ENCODE measurements at places on chromosomes 2 and 18.
A peak's percentile ranks its signal among the peaks of the same experiment; 100 is the strongest.

GRCh38 chr2:182792441-182792840, 74.0 kb downstream of the FRZB start:
- no peak for DNase-seq

DNA sequence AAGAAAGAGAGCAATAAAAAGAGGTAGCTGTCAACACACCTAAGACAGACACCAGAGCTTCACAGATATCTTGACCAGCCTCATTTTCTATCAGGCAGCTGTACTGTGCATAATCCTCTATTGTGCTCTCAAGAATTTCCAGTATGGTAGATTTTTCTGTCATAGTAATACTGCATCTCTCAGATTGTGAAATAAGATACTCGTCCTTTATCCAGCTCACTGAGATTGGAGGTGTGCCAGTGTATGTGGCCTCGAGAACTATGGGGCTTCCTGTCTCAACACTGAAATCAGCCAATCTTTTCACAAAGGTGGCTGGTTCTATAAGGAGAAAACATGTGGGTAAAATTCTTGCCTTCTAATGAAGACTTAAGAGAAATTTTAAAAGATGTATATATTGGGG, 88.9 kb downstream of the TTN start:
- no peak for DNase-seq

- no peak for DNase-seq
These were observed 82.0 kb downstream of the GALNT13 start for GRCh38 chr2:153953761-153954160.

DNA sequence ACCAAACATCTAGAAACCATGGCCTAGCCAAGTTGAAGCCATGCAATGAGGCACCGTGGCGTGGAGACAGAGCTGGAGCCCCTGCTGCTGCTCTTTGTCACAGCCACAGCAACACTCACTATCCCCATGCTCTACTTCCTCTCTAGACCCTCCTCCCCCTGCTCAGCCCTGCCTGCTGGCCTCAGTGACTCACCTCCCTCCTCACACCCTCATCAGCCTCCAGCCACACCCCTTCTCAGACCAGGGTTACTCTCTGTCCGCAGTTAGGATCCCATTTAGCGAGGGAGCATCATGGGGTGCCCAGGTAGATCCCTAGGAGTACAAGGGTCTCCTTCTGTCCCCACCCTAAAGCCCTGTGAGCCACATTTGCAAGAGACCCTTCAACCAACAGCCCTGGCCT, 25.4 kb upstream of the SOX11 start:
- DNase-seq, result no peak

- peak; percentile 28 for DNase-seq
These were observed 11.8 kb downstream of the CHRNA1 start for GRCh38 chr2:174752403-174753037.

- DNase-seq, result no peak
These were observed 39.5 kb upstream of the SLC14A1 start for GRCh38 chr18:45684341-45685115.

DNA sequence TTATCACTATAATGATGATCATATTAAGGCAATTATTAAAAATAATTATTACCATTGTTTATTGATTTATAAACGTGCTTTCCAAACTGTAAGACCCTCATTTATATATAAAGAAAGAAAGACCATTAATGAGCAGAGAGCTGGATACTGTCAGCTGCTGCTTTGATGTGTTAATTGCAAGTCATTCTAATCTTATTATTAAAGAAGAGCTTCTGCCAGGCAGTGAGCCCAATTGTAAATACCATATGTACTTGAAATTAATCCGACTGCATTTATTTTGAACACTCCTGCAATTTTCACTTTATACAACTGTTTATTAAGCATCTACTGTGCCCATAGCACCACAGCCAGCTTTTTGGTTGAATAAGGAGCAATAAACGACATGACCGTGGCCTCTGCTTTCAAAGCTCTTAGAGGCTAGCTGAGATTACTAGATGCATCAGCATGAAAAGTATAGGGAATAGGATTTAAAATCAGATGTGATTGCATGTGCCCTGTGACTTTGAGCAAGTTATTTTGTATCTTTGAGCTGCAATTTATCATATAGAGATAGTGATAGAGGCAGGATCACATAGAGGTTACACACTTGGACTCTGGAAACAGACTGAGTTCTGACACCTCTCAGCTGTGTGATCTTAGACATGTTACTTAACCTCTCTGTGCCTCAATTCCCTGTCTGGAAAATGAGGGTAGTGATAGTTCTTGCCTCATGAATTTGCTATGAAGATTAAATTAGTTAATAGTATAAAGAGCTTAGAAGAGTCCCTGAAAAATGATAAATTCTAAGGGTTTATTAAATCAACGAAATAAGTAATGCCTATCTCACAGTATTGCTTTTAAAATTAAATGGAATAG, 83.4 kb downstream of the MYCN start:
- no peak for DNase-seq

DNA sequence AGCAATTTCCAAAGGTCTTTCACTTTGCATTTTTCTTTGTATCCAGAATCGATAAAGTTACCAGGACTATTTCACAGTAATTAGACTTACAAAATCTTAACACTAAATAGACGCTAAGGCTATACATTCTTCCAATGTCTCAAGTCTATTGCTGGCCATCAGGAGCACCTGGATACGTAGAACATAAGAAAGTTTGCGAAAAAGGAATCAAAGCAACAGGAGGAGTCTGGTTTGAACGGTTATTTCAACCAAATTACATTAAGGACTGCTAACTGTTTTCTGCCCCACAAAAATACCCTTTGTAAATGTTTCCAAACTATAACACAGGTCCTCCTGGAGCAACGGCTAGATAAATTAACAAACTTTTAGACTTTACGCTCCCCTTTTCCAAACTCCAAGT, 1.4 kb upstream of the HNRNPA3 start:
- no peak for DNase-seq

DNA sequence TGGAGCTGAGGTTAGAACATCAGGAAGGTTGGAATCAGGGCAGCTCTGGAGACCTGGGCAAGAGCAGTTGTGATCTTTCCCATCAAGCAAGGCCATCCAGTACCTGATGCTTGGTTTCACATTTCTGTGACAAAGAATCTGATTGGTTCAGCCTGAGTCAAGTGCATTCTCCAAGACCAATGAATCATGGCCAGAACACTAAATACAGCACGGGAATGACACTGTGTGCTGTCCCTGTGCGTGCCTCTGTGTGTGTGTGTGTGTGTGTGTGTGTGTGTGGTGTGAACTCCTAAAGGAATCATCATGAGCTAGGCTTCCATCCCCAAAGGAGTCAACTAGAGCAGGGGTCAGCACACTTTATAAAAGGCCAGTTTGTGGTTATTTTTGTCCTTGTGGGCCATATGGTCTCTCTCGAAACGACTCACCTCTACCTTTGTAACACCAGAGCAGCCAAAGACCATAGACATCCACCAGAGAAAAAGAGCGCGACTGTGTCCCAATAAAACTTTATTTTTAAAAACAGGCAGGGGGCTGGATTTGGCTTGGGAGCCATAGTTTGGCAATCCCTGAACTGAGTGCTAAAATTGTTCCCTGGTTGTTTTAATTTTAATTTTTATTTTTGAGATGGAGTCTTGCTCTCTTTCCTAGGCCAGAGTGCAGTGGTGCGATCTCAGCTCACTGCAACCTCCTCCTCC, 99.7 kb downstream of the INHBB start:
- no peak for DNase-seq

GRCh38 chr2:224520064-224520463, 65.1 kb downstream of the CUL3 start:
- no peak for DNase-seq

GRCh38 chr2:43005975-43006833, 213.8 kb upstream of the HAAO start:
- no peak for DNase-seq

DNA sequence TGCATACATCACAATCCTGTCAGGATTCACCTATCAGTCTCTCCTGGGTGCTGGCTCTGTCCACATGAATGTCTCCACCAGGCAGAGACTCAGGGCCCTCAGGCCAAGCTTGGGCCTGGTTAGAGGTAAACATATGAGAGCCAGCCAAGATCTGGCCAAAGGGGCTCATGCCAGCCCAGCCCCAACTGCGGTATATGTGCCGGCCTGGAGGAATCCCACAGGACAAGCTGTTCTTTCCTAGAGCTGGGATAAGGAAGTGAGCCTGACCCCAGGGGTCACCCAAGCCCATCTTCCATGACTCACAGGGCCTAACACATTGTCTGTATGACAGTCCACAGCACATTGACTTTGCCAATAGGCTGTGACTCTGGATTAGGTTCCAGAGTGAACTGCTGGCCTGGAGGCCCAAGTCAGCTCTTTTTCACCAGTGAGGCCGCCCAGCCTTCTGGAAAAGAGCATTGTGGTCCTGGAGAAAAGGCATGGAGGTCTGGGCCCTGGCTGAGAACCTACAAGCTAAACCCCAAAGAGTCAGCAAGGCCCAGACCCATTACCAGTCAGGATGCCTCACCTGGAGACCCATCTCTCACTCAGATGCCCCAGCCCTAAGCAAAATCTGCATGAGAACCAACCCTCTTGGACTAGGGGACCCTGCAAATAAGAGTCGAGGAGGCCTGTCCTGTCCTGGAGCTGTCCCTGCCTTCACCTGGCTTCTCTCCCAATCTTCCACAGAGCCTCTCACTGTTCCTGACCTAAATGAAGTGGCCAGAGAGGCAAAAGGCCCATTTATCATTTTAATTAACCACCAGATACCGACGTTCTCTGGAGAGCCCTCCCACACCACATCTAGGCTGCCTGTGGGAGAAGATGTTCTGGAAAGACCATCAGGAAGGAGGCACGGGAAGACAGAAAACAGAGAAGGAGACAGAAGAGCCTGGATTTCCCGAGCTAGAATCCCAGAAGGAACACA, 120.9 kb upstream of the PKDCC start:
- no peak for DNase-seq

DNA sequence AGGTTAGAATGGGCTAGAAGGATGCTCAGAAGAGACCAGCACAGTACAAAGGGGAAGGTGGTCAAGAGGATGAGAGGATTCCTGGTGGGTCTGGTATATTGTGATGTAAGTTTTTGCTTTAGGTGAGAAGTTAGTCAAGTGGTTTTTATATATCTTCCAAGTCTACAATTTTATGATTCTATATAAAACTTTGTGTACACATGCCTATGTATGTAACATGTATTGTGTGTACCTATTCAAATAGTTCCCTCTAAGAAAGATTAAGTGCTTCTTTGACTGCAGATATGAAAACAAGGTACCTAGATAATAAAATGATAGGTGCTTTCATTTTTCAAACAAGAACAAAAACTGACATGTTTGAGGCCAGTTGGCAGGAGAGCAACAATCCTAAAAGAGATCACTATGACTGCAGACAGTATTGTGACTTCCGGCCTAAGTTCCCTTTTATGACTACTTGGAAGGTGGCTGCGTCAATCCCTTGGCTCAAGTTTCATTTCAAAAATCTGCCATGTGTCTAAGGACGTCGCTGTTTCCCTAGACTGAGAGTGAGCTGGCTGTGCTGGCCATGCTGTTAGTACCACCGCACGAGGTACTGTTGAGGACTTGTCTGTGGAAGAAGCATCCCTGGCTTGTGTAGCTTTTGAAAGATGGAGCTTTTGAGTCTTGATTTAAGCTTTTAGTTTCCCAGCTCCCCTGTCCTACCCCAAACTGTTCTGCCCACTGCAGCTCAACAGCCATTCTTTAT, 123.1 kb downstream of the PRPF40A start:
- no peak for DNase-seq

- DNase-seq, result no peak
These were observed 59.9 kb downstream of the PTPRM start for GRCh38 chr18:7626922-7627440.

DNA sequence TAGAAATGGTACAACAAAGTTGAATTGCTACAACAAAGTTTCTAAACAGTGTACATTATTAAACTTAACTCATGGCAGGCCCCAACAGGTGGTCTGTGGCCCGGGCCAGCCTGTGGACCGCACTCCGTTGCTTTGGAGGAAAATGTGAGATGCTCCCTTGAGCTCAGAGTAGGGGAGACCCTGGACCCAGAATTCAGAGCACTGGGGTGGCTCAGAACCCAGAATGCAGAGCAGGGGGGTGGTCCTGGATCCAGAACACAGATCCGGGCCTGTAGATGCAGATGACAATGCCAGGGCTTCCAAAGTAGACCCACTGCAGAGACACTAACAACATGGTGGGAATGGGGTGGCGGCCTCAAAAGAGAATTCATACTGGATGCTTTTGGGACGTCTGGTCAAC, 311.0 kb downstream of the NDUFA10 start:
- DNase-seq, result no peak

DNA sequence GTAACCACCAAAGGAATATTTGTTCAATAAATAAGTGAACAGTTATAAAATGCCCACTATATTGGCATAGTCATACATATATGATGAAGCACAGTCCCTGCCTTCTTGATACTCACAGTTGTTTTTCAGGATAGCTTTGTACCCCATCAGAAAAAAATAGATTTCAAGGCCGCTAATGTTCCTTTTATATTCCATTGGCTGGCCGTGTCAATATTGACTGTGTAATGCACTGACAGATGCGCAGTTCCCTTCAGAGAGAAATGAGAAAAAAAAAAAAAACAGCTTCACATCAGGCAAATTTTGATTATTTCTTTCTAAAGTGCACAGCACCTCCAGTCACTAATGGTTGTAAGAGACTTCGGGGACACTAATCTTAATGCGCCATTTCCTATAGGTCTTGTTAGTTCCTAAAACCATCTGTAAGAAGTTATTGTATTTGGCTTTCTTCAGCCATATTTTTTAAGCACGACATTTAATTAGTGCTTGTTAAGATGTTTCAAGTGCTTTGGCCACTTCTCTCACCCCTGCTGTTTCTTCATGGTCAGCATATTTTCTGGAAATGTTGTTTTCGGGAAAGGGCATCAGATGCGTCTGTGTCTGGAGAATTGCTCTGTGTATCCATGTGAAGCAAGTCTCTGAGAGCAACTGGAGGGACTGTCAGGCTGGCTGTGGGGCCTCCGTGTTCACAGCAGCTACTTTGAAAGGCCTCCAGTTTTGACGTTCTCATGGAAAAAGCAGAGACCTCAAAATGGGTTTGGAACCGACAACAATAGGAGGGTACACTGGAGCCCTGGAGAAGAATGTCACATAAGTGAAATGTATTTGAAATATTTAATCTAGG, 378.3 kb downstream of the MTX2 start:
- DNase-seq, result no peak

GRCh38 chr2:7994397-7994951, 687.4 kb upstream of the ID2 start:
- DNase-seq, result no peak

Measured in stimulated activated naive CD4-positive, alpha-beta T cell treated with Interleukin-2 at 50 U/mL for 16 hours (primary cell).